Suppressor macrophage treated with lipopolysaccharide for 4 hours (primary cell): ENCODE measurements at places on chromosomes 12 and 14.

DNA sequence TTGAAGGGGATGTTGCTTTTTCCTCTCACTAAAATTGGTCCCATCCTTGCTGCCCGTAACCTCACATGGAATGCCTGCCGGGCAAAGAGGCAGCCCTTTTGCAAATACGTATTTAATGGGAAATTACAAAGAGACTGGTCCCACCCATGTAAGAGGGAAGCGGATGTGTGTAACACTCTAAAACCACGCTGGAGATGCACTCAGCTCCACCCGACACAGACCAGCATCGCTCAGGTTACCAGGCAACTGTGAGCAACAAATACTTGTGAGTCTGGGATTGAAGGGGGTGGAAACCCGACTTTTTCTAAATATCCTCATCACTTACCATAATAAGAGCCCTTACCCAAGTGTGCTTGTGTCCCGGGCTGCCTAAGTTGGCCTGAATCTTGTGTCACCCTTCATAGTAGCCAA lies 47.7 kb downstream of the ELK3 start:
- DNase-seq: peak; percentile 57

- no peak for DNase-seq
These were observed 64.9 kb upstream of the CATSPERB start for GRCh38 chr14:91796617-91797347.

DNA sequence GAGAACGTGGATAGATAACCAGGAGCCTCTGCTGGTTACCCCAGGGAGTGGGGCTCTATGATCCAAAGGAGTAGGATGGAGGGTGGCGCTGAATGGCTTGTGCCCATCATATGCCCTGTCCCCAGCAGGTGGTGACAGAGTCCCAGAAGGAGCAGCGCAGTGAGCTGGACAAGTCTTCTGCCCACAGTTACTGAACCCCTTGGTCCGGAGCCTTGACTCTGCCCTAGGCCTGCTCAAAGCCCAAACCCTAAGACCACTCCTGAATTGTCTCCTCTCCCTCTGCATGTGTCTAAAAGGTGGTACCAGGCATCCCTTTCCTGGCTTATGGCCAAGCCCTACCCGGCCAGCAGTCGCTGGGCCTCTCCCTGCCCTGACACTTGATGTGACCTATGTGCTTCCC lies 3.2 kb downstream of the PRPH start:
- DNase-seq: peak; percentile 39

DNA sequence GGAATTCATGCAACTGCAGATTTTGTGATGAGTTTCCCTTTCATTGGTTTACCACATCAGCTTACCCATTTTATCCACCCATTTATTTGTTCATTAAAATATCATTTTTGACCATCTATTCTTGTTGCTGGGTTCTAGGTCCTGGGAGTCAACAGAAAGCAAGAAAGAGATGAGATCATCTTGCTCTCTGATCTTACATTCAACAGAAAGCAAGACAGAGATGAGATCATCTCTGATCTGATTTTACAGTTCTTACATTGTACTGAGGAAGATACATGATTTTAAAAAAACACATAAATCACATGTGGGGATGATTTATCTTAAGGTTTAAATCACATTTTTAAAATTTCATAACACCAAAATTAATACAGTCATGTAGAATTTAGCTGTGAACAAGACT lies 2.3 kb downstream of the TAS2R46 start:
- peak; percentile 35 for DNase-seq

DNA sequence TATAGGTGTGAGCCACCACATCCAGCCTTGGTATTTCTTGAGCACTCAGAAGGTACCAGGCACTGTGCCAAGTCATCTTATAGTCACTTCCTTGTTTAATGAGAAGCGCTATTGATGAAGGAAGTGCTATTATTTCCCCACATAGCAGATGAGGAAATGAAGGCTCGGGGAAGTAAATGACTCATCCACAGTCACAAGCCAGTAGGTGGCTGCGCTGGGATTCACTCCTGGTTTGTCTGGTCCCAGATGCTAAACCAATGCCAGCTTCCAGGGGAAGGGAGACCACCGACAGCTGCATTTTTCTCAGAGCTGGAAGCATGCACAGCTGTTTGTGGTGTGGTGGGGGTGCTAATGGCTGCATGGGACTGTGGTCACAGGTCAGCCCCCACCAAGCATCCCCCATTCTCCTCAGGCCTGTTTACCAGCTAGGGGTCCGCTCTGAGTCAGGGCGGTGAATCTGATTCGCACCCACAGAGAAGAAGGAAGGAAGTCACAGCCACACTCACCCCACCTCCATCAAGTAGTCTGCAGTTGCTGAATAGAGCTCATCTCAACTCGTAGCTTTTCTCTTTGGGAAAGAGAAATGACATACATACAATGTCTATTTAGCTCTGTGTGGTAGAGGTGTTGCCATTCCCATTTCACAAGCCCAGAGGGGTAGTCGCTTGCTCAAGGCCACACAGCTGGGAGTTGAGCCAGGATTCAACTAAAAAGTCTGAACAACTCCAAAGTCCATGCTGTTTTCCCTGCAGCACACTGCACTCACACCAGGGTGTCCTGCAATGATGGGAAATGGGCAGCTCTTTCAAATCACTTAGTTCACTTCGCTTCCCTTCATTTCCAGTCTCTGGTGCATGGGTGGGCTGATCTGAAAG lies 6.3 kb upstream of the LTBP2 start:
- peak; percentile 95 for DNase-seq

- no peak for DNase-seq
These were observed 94.3 kb downstream of the C12orf42 start for GRCh38 chr12:103401421-103401820.

GRCh38 chr12:71335151-71335962 lies 104.2 kb upstream of the LGR5 start:
- no peak for DNase-seq

- DNase-seq: no peak
These were observed 127.8 kb upstream of the PTPRQ start for GRCh38 chr12:80316222-80316621.

DNA sequence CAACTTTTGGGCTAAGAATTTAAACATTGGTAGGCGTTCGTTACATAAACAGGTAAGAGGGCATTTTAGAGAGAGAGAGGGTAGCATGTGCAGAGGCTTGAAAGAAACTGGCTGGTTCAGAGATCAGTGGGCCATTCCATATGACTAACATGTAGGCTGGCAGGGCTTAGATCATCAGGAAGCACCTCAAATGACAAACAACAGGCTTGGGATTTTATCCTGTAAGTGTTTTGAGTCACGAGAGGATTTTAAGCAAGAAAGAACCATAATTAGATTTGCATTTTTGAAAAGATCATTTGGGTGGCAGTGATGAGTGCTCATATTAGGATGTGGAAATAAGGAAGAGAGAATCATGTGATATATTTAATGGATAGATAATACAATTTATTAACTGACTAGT lies 8.7 kb upstream of the PLEKHA5 start:
- DNase-seq: no peak

DNA sequence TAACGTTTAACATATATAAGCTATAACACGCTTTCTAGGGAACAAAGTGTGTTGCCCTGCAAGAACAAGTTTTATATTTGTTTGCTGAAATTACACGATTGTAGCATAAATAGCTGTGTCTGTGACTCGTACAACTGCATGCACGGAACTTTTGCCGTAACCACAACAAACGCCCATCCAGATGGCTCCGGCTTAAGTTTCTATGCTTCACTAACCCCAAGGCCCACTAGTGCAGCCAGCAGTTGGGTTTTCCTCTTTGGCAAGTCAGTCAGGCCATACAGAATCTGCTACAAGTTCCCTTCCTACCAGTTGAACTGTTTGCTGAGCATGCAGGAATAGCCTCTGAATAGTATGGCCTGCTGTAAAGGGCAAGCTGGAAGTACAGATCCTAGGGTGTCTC lies 12.1 kb downstream of the CSRP2 start:
- DNase-seq: no peak

DNA sequence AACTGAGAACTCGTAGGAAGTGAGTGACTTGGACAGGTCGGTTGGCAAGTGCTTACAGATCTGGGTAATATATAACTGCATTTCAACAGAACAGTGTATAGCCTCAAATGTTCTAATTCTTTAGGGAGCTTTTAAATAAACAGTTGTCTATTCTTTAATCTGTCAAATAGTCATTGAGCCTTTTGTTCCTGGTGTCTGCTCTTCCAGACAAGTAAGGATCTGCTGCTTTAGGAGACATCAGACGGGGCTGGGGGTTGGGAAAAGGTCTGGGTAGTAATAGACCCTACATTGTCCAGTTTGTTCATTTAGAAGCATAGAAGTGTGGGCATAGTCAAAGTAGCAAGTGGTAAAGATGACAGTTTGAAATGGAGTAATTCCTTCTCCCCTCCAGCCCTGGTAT lies 2.0 kb downstream of the PTPN11 start:
- DNase-seq: no peak

DNA sequence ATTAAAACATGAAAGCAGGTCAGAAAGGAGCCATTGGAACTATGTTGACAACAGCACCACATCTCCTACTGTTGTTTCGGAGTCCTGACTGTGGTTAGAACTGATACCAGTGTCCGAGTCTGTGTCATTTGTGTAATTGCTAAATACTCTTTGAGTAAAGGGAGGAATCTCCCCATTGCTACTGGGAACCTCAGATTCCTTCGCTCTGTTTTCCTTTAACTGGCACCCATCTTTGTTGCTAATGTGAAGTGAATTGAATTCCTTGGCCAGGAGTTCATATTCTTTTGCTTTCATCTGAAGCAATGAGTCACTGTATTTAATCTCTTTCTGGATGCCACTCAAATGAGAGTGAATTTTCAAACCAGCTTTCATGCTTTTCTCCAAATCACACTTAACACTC lies 31.5 kb downstream of the RASSF9 start:
- DNase-seq: no peak

DNA sequence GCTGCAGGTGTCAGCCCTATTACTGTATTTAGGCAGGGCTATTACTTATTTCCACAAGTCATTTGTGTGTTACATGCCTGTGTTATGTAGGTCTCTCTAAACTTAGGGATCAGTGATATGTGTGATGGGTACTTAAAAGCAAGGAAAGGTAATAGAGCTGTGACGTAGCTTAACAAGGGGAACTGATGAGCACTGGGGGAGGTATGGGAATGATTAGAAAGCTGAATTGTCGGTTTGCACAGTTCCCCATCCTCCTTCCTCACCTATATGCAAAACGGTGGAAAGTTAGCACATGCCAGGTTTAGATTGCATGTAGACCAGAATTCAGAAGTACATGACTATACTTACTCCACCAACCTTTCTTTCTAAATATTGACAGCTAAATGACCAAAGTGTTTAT lies 494.3 kb upstream of the GARIN6 start:
- DNase-seq: no peak

DNA sequence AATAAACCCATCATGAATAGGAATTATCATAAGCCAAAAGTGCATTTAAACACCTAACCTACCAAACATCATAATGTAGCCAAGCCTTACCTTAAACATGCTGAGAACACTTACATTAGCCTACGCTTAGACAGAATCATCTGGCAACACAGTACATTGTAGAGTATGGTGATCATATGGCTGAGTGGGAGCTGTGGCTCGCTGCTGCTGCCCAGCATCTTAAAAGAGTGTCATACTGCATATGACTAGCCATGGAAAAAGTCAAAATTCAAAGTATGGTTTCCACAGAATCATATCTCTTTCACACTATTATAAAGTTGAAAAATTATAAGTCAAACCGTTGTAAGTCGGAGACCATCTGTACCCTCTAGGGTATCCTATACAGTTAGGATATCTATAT lies 32.0 kb upstream of the PRPF39 start:
- DNase-seq: no peak

GRCh38 chr12:89167986-89168385 lies 184.3 kb downstream of the DUSP6 start:
- DNase-seq: no peak

DNA sequence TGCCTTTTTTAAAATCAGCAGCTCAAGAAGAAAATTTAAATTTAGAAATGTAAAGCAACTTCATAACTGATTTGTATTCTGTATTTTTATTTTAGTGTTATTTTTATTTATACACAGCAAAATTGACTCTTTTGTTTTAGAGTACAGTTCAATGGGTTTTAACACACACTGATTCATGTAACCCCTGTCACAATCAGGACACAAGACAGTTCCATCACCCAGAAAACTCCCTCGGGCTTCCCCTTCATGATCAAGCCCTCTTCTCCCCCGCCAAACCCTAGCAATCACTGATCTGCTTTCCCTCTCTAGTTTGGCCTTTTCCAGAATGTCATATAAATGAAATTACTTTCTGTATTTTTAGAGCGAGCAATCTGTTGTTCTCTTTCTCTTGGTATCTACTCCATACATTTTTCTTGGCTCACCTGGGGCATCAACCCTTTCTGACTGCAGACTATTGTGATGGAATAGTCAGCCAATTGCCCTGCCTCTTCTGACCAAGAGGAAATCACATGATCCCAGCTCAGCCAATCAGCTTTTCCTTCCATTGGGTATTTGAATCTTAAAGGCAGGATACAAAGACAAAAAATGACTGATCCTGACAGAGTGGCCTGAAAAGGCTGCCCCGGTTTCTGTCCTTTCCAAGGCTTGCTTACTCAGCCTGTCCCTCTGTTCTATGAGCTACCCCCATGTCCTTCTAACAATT lies 5.3 kb downstream of the SLC5A8 start:
- peak; percentile 21 for DNase-seq

GRCh38 chr14:92074555-92074954 lies 31.8 kb downstream of the ATXN3 start:
- DNase-seq: no peak

- DNase-seq: no peak
These were observed 24.7 kb downstream of the RNF34 start for GRCh38 chr12:121424624-121424975.

GRCh38 chr12:49967042-49967776 lies 5.5 kb downstream of the AQP5 start:
- peak; percentile 92 for DNase-seq

- DNase-seq: peak; percentile 84
These were observed 5.7 kb upstream of the VTI1B start for GRCh38 chr14:67680121-67680602.

DNA sequence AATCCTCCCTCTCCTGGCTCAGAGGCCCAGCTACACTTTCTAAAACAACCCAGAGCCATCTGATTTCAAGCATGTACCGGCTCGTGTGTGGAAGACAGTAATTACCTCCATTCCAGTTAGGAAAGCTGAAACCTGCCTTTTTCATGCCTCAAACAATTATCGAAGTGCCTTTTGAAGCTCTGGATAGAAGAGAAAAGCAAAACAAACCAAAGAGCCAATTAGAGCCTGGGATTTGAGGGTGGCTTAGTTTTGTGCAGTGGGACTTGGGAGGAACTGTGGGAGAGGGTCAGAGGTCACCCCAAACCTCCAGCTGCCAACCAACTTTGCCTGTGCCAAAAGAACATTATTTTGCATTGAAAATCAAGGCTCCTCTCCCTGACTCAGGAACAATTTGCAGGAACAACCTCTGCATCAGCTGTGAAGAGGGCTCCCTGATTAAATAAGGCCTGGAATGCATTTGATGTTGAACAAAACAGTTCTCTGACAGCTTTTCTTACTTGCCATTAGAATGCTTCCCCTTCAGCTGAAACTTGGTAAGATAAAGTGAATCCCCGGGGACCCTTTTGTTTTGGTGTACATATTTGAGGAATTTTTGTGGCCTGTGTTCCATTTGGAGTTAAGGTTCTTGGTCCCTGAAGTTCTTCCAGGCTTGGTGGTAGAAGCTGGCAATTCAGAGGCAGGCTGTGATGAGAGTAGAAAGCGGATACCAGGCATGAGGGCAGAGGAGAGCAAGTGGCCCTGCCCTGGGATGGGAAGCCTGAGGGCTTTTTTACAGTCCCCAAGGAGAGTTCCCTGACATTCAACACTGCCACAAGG lies 270.1 kb downstream of the ZFP36L1 start:
- DNase-seq: no peak
